ENCODE measurements at places on chromosomes 6 and 20. TPM values are rescaled to one million over a fixed set of nuclear protein-coding genes. Genes with fewer than 3 reads are reported as not detected.

DNA sequence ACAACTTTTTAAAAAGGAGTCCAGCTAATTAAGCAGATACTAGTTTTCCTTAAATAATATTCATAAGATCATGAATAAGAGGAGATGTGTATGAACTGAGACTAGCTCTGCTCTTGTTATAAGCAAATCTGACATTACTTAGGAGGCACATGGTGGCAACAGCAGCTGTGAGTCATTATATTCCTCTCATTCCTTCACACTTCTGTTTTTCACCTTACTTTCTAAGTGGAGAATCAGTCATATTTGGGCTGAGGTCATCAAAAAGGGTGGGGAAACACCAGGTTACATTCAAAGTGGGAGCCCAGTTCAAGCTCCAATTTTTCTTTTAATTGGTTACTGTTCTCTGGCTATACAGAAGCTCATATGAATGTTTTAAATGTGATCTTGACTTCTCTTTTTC lies 6.0 kb upstream of the RIPPLY2 start:
- no peak for DNase-seq

DNA sequence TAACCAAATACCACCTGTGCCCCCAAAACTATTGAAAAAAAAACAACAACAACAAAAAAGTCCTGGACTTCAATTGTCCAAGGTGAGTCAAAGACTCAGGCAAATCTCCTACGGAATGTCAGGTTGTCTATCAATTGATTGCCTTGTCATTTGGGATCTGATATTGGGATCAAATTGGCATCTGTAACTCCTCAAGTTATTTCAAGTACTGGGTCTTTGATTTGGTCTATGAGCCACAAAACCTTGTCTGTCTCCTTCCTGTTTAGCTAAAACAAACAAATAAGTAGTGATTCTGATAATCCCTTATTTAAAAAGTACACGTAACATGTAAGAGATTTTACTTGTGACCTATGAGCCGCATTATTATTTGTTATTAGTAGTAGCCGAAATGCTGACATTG lies 231.6 kb upstream of the ZNF217 start:
- DNase-seq: no peak

GRCh38 chr20:53019464-53019863 lies 47.3 kb downstream of the TSHZ2 start:
- no peak for DNase-seq

DNA sequence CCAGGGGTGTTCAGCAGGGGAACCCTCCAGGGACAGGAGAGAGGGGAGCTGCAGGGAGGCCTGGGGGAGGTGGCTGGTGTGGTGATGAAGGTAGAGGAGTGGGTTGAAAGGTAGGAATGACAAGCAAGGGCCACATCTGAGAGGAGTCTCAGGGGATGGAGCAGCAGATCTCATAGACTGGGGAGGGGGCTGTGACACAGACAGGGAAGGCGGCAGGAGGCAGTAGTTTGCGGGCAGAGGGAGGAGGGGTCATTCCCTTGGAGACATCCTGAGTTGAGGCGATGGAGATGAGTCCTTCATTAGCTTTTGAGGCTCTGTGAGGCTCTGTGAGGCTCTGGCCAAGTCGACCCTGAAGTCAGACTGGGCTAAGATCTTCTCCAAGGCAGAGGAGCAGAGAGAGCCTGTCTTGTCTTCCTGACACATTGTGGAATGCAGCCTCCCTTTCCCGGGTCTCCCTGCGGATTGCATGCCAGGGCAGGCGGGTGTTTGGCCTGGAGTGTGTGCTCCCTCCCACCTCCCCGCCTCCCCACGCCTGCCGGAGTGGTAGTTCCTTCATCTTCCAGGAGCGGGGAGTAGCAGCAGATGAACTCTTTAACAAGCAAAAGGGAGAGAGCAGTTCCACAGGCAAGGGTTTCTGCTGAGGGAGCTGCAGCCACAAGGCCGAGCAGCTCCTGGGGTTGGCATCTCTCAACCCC lies 34.3 kb upstream of the MLN start:
- no peak for DNase-seq

GRCh38 chr20:19211661-19212468 lies 577 bp upstream of the SLC24A3 start:
- DNase-seq: no peak

- no peak for DNase-seq
Measured at GRCh38 chr6:79416931-79417330, 120.3 kb downstream of the LCA5 start.

KHDC1L gene
- total RNA-seq: 0.37 TPM

GRM1 gene
- not detected for total RNA-seq
